Right cardiac atrium (tissue), 5 donors: ENCODE measurements at places on chromosomes 6 and 20. TPM values are rescaled to one million over a fixed set of nuclear protein-coding genes. Genes with fewer than 3 reads are reported as not detected.

DNA sequence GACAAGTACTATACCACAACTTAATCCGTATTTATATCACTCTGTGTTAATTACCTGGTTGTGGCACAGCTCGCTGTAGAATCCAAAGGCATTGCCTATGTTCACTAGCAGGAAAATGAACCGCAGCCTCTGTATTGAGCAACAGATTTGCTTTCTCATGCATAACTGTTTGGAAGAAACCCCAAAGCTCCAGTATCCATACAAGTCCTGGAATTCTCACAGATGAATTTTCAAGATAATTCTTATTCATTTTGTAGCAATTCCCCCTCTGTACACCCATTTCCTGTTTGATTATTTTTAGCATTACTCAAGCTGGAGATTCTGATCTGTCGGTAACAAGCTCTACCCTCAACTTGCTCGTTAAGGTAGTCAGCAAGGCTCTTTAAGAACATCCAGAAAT is 63.5 kb downstream of the STMND1 start:
- no peak for DNase-seq

DNA sequence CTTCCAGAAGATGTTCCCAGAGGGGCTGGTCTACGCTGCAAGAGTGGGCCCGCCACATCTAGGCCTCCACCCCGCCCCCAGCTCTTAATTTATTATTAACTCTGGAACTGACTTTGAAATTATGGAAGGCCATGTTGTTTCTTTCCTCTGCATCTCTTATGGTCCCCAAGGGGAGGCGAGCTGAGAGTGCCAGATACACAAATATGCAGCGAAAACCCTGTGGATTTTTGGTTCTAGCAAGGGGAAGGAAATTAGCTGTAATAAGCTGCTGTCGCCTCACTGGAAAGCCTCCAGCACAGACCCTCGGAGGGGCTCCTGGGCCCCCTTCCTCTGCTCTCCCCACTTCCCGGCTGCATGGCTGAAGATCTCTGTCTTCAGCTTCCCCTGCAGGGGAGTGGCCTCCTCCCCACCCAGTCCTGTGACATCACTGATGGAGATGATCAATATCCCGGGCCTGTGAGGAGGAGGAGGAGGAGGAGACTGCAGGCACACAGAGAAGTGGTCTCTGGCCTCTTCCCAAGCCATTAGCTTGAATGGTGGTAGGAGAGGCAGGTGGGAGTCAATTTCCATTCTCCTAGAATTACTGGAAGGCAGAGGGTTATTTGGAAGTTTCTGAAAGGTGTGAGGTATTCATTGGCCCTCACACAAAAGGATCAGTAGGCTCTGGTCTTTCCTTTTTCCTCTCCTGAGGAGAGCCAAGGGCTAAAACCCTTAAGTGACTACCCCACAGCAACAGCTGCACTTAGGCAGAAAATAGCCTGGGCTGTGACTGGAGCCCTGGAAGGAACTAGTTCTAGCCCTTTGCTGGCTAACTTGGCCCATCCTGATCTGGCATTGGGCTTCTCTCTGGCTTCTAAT is 39.7 kb upstream of the CCDC167 start:
- no peak for DNase-seq

LTA gene
- 0.07 TPM for polyA plus RNA-seq

- DNase-seq: no peak
These were observed 226.1 kb upstream of the FERMT1 start for GRCh38 chr20:6348908-6349307.

GRCh38 chr6:71906813-71907212 is 20.5 kb downstream of the RIMS1 start:
- no peak for DNase-seq

SLPI gene
- 2.1 TPM for polyA plus RNA-seq

DNA sequence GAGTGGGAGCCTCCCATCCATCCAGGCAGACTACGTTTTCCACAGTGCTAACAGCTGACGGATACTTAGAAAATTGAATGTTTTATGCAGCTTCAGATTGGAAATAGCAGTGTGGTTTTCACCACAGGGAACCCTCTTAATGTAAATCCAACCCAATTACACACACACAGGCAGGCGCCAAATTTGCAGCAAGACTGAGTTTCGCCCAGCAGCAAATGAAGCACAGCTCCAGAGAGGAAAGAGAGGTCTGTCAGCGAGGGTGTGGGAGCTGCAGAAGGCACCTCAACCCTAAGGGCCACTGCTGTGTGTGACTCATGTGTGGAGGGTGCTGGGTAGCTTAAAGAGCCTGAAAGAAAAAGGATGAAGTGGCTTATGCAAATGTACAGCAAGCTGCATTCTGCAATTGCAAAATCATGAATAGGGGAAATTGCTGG is 365.7 kb downstream of the MAFB start:
- peak; percentile 27 for DNase-seq
